ENCODE measurements at places on chromosomes 2 and 18.

DNA sequence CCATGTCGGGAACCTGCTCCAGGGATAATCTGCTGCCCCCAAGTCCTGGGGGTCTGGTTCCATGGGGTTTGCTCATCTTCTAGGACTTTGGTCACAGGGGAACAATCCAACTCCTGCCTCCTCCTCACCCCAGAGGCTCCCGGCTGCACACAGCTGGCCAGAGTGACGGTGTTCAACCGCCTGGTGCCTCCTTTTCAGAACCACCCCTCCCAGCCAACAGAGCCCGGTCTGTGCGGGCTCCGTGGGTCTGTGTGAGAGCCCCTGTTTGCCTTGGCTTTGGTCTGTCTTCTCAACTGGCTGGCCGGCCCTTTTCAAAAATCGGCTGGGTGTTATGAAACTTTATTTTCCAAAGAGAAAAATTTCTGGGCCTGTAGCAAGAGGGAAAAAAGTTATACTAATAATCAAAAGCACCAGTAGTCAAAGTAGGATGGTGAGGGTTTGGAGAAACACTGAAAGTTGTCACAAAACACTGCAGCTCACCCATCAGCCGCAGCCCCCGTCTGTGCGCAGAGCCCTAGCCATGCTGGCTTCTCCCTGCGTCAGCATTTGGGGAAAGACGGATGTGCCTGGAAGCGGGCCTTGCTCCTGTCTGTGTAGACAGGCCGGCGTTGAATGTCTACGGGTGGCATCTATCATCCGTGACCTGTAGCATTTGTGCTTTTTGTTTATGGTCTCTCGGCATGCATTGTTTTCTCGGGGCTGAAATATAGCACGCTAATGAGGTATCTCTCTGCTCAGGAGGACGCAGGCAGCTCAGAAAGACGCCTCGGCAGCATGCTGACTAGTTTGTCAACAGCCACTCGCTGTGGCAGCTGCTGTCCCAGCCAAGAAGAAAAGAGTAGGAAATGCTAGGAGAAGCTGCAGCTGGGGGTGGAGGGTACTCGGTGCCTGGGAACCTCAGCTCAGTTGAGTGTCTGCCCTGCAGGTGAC, 138.6 kb downstream of the GLI2 start:
- DNase-seq = no peak

- no peak for DNase-seq
These were observed 159.4 kb upstream of the FOSL2 start for GRCh38 chr2:28233164-28233676.

- DNase-seq = no peak
These were observed 58.0 kb downstream of the DTNB start for GRCh38 chr2:25615386-25615785.

GRCh38 chr2:59449274-59449673, 1104.2 kb downstream of the BCL11A start:
- no peak for DNase-seq

- DNase-seq = no peak
These were observed 9.0 kb downstream of the CDH2 start for GRCh38 chr18:28167835-28168349.
